ENCODE measurements at places on chromosomes 1 and 21.

DNA sequence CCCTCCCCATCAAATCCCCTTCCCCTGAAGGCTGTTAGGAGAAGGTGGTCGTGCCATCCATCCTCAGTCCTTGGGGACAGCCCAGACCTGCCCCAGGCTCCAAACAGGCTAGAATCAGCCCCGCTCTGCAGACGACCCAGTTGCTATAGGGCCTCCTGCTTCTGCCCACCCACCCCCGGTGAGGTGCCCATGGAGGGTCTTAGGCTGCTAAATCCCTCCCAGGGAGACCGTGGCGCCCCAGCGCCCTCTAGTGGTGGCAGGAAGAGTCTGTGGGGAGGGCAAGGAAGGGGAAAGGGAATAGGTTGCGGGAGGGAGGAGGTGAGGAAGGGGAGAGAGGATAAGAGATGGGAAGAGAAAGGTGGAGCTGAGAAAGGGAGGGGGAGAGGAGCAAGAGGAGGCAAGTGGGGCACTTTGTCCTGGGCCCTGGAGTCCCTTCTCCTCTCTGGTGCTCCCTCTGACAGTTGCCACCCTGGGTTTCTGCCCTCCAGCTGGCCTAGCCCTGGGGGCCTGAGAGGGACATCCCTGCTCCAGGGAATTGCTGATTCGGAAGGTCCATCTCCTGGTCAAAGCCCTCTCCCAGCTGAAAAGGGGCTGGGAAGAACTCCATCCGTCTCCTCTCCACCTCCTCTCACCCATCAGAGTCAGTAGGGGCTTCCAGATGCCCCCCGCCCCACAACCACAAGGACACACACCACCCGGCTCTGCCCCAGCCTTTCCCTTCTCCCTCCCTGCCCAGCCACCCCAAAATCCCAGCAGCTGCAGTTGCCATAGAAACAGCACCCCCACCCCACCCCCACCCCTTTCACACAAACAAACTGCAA is 55.4 kb downstream of the CAMK2N1 start:
- peak; percentile 47 for DNase-seq

GRCh38 chr1:233635765-233636502 is 22.0 kb downstream of the KCNK1 start:
- DNase-seq = peak; percentile 64

DNA sequence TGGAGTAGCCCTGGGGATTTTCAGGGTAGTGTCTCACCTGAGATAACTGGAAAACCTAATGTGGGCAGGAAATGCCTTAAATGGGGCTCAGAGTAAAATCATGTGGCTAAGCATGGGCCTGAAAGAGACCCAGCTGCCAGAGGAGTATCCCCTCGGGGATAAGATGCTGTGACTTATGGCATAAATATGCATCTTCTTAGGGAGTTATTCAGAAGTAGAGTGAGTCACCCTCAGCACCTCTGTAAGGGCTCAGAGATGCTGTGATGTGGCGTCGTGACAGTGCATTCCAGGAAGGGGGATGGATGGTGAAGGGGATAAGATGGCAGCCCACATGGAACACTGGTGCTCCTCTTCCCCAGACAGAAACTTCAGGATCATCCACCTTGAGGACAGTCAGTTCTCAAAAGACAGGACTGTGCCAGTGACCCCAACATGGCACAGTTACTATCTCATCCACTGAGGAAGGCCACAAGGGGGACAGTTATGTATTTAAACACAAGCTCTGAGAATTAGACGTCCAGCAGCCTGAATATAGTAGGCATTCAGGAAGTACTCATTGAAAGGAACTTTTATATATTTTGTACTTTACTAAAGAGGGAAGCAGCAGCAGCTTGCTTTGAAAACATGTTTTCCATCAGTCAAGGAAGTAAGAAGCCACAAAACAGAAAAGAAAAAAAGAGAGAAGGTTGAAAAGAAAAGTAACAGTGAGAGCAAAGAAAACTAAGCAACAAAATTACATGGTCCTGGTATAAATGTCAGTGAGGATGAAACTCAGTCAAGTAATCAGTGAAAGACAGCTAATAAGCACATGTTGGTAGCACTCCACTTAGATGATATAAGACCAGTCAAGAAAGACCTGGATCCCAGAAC is 8.3 kb downstream of the IL24 start:
- peak; percentile 100 for DNase-seq

GRCh38 chr1:205003358-205004131 is 39.5 kb upstream of the CNTN2 start:
- no peak for DNase-seq

DNA sequence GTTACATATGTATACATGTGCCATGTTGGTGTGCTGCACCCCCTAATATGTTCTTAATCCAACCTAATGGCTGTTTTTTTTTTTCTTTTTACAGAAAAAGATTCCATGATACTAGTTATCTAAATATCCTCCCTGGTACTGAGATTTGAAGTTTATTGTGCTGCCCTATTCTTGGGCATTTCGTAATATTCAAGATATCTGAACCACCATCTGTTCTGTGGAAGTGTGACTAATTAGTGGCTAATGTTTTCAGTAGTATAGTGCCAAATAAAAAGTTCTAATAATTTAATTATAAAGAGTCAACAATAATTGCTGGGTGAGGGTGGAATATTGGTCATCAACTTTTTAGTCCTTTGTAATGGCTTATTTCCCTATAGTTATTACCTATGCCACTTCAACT is 217.5 kb downstream of the GABPA start:
- no peak for DNase-seq

- no peak for DNase-seq
Observed at GRCh38 chr1:93811326-93812065, 67.5 kb downstream of the DNTTIP2 start.

DNA sequence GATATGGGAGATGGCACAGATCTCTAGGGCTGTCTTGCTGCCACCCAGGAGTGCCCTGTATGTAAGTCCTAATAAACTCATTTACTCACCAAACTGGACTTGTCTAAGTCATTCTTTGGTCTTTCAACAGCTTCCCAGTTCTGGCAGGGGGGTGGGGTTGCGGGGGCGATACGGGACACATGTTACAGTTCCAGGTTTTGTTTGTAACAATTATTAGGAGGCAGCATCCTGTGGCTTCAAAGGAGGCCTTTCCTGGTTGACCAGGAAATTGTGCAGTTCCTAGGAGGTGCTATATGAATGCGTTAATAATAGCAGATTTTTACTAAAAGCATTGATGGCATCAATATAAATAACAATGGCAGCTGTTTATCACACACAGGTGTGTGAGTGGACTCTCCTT is 42.7 kb upstream of the TRIM45 start:
- DNase-seq = no peak

DNA sequence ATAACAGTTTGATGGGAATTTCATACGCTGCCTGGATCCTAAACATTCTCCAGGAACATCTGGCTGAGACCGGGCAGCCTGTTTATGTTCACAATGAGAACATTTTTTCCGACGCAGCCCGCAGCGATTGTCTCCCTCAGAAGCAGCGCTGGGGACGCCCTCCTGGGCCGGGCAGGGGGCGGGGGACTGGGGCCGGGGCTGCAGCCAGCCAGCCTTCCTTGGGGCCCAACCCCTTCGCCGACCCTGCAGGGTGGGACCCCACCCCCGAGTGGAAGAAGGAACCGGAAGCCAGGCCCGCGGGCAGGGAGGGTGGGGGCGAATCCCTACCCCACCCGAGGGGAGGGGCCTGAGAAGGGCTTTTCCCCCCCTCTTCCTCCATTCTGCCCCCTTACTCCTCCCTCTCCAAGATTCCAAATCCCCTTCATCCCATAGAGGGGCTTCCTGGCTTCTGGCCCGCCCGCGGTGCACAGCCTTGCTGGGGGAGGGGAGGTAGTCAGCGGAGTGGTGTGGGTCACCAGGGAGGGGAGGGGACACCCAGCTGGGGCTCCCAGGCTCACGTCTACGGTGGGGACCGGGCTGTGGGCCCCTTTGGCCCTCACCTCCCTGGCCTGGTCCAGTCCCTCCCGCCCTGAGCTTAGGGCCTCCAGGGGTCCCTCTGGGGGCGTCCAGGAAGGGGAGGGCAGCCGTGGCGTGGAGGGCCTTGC is 60.6 kb downstream of the WNT9A start:
- no peak for DNase-seq

GRCh38 chr1:46687093-46687659 is 15.5 kb downstream of the TEX38 start:
- peak; percentile 85 for DNase-seq

DNA sequence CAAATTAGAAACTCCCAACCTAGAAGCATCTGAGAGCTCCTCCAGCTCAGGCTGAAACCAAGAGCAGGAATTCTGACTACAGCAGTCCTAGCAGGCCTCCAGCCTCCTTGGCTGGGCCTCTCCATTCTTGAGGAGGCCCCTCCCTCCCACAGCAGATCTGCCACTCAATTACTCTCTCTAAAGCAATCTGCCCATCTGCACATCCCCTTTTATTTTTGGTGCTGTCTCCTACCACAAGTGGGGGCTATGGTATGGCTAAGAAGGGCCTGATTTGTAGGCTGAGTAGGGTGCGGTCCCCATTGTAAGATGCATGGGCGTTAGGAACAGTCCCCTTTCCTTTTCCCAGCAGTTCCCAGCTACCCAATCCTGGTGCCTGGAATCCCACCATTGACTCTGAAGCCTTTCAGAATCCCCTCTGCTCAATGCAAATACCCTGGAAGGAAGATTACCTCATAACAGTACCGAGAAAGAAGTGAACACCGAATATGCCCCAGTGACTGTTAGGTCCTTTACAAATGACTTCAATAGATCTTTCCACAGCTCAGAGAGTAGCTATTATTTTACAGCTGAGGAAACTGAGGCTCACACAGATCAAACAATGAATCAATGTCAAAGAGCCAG is 11.6 kb upstream of the TTC39A start:
- no peak for DNase-seq

- no peak for DNase-seq
Observed at GRCh38 chr1:210385228-210385627, 56.5 kb downstream of the HHAT start.

- DNase-seq = peak; percentile 93
Observed at GRCh38 chr1:221961532-221962292, 219.8 kb upstream of the DUSP10 start.

- no peak for DNase-seq
Observed at GRCh38 chr21:46157987-46158451, 2.6 kb upstream of the FTCD start.

DNA sequence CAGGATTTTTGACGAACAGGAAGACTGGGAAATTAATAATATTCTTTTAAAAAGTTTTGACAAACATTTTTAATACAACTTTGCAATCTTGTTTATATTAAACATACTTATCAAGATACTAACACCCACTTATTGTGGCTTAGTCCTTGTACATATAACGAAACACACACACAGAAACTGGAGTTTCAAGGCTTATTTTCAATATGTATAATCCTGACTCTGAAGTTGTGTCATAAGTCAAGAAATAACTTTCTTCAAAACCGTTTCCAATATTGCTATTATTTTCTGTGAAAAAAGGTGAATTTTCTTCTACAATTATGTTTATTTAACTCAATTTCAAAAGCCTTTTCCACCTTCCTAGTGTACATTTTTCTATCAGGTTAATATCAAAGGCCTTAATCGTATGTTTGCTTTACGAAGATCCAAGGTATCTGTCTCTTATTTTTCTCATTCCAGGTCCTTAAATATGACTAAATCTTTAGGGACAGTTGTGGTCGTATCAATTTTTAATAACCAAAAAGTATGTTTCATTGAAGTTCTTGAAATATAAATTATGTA is 1.8 kb downstream of the CDKN2C start:
- DNase-seq = peak; percentile 23

DNA sequence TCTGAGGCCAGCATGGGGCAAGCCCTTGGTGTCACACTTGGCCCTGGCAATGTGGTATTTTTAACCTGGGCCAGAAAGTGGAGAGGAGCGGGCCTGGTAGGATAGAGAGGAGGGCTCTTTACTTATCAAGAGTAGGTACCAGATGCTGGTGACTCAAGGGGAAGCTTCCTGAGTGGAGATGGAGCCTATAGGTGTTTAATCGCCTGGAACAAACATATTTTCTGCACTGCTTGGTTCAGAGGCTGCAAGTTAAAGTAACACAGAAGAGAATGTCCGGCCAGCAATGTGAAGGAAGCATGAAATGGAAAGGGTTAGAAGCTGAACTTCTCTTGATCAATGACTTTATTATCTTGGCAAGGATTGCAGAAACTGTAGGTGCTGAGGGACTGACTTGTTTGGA is 74.3 kb downstream of the DDR2 start:
- no peak for DNase-seq

- DNase-seq = peak; percentile 33
Observed at GRCh38 chr1:84750110-84750730, 60.0 kb upstream of the SSX2IP start.

DNA sequence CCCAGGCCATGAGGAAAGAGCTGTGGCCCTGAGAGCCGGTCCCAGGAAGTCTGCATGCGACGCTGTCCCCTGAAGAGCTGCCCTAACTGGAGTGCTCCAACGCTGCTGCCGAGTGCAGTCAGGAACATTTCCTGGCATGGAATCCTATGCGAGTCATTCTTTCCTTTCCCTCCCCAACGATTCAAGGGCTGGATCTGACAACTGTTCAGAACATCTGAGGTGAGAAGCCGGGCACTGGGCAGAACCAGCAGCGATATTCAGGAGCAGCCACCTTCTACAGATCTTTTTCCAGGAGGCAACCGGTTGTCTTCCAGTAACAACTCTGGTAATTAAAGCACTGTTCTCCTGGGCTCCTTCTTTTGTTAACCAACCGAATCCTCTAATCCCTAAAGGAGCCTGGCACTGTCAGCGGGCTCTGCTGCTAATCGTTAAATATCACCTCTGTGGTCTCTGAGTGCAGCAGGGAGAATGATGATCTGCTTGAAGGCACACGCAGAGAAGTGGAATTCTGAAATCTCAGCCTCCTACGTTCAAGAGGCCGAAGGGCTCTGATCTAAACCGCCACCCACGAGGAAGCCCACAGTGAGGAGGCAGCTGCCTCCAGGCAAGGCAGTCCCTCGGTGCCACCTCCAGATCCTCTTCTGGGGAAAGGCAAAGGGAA is 55.8 kb downstream of the SLC45A1 start:
- DNase-seq = peak; percentile 50

DNA sequence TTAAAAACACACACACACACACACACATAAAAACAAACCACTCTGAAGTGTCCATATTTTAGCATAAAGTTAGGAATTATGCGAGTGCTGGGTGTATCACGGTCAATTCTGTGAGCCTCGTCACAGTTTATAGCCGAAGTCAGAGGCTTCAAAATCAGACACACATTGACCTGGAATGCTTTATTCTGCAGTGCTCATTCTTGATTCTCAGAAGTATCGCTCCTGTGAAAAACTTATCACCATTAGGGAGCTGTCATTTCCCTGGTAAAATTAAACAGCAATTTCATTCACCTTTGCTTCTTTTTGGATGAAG is 8.7 kb upstream of the IRF2BP2 start:
- no peak for DNase-seq

DNA sequence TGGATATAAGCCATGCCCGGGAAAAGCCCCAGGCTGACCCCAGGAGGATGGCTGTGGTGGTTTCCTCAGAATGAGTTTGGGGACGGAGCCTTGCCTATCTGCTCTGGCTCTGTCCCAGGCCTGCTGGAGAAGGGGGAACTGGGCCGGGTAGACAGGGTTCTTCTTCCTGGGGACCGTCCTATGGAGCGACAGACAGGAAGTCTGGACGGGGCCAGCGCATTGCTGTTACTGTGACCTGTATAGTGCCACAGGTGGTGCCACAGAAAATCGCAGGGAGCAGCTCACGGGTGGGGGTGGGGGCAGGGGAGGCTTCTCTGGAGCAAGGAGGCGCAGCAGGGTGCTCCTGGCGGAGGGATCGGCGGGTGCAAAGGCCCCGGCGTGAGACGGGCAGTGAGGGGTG is 36.4 kb downstream of the CFAP74 start:
- DNase-seq = no peak

GRCh38 chr1:238061967-238062613 is 171.4 kb upstream of the ZP4 start:
- DNase-seq = peak; percentile 87

GRCh38 chr1:199646761-199647160 is 380.7 kb upstream of the NR5A2 start:
- DNase-seq = peak; percentile 1

- no peak for DNase-seq
Observed at GRCh38 chr1:113372546-113372945, 17.8 kb upstream of the MAGI3 start.
